Activated CD8-positive, alpha-beta T cell treated with anti-CD3 and anti-CD28 coated beads, Interleukin-2, amount 10 ng/mL, durations not matched to agents 7 days and 5 days (primary cell): ENCODE measurements at places on chromosomes 11 and 22.

DNA sequence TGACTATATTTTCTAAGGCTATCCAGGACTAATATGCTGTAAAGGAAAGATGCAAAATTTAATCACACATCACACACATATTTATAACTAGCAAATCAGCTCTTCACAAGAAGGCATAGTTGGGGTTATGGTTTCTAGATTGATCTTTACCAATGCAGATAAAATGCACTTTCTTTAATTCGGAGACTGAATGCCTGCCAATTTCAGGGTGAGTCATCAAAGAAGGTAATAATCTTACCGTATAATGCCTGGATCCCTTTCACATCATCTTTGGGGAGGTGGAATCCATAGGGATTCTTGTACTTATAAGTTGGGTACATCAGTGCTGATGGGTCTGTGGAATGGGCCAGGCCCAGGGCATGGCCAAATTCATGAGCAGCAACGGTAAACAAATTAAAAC is 16.4 kb downstream of the MMP20 start:
- H3K27ac ChIP-seq = no peak overlapping the region
- no peak overlapping the region for H3K4me3 ChIP-seq
- no peak for DNase-seq
- peaks cover 3% of the 10 kb centered on the region for H3K27me3 ChIP-seq
- no peaks in the 10 kb centered on the region for H3K36me3 ChIP-seq

DNA sequence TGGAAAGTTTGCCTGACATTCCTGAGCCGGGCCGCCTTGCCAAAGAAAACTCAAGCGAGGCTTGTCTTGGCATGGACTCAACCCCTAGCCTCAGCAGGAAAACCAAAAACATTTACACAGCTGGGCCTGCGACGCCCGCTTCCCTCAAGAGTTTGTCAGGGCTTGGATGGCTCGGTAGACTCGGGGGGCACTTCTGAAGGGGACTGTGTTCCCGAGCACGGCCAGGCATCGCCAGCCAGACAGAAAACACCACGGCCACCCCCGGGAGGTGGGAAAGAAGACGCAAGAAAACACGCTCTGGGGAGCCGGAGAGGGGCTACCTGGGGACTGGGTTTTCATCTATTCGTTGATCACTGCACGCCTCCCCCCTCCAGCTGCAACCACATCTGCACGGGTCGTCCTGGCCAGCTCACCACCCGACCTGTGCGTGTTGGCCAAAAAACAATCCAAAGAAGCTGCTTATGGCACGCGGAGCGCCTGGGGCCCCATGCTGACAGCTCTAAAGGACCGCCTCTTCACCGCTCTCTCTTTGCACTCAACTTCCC is 380.7 kb downstream of the MN1 start:
- H3K4me1 ChIP-seq = no peaks in the 10 kb centered on the region
- DNase-seq = no peak
- H3K36me3 ChIP-seq = no peaks in the 10 kb centered on the region
- peaks cover 14% of the 10 kb centered on the region for H3K27me3 ChIP-seq
- no peak overlapping the region for H3K4me3 ChIP-seq

- H3K4me3 ChIP-seq = no peak overlapping the region
- no peaks in the 10 kb centered on the region for H3K27me3 ChIP-seq
- DNase-seq = no peak
- H3K4me1 ChIP-seq = no peaks in the 10 kb centered on the region
- H3K27ac ChIP-seq = no peak overlapping the region
Observed at GRCh38 chr11:59262177-59262818, 49.6 kb upstream of the MPEG1 start.

- H3K36me3 ChIP-seq = peaks cover 72% of the 10 kb centered on the region
- DNase-seq = no peak
- H3K27me3 ChIP-seq = no peaks in the 10 kb centered on the region
- H3K4me1 ChIP-seq = peaks cover 64% of the 10 kb centered on the region
Observed at GRCh38 chr22:49815641-49816091, 12.0 kb downstream of the BRD1 start.

DNA sequence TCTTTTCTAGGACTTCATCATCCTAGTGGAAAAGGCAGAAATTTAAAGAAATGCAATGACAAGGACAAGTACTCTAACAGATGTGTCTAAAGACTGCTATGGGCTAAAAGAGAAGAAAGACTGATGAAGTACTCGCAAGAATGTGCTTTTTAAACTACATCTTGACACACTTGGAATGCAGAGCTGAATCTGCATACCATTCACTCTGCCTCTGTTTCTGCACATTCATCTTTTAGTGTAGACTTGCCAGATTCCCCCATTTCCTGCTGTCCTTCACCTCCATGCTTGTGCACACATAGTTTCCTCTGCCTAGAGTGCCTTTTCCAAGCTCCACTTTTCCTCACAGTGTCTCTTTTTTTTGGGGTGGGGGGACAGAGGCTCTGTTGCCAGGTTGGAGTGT is 239.0 kb upstream of the CCDC179 start:
- DNase-seq = no peak
- no peaks in the 10 kb centered on the region for H3K4me1 ChIP-seq
- H3K36me3 ChIP-seq = no peaks in the 10 kb centered on the region
